Stimulated activated CD8-positive, alpha-beta memory T cell treated with anti-CD3 and anti-CD28 coated beads, Interleukin-2, amount 100 ng/mL, for 1 hour (primary cell): ENCODE measurements at places on chromosomes 1 and 21.

GRCh38 chr1:85494904-85495266, 29.9 kb upstream of the DDAH1 start:
- no peak for DNase-seq

GRCh38 chr1:55035904-55036303, 3.4 kb upstream of the PCSK9 start:
- DNase-seq, result no peak

GRCh38 chr1:38082769-38083263, 36.2 kb upstream of the POU3F1 start:
- no peak for DNase-seq

- DNase-seq, result no peak
These were observed 23.8 kb upstream of the OTUD7B start for GRCh38 chr1:150034336-150034735.

DNA sequence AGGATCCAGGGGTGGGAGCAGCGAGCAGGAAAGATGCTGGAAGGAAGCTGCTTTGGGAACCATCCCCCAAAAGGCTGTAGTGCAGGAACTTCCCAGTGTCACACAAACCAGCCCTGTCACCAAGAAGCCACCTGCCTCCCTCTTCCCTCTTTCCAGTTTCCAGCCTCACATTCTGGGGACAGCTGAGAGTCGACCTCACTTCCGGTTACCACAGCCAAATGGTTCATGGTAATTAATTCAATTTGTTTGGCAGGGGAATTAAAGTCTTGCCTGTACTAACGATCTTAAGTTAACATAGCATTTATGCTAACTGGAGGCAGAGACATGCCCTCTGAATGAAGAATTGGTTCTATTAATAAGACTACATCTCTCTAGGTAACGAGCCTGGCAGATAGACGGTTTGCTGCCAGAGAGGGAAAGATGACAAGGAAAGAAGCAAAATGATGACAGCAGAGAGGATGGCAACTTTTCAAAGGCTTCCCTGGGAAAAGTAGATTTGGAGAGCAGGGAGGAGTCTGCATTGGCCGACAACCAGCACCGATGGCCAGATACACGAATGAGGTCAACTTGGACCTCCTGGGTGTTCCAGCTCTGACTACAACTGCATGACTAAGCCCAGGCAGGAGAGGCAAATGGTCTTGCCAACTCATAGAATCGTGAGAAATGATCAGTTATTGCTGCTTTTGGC, 64.1 kb downstream of the TMCO4 start:
- DNase-seq, result no peak

- no peak for DNase-seq
These were observed 15.5 kb downstream of the PRKCZ start for GRCh38 chr1:2065699-2066098.

- no peak for DNase-seq
These were observed 11.7 kb downstream of the NDC1 start for GRCh38 chr1:53826367-53826766.

DNA sequence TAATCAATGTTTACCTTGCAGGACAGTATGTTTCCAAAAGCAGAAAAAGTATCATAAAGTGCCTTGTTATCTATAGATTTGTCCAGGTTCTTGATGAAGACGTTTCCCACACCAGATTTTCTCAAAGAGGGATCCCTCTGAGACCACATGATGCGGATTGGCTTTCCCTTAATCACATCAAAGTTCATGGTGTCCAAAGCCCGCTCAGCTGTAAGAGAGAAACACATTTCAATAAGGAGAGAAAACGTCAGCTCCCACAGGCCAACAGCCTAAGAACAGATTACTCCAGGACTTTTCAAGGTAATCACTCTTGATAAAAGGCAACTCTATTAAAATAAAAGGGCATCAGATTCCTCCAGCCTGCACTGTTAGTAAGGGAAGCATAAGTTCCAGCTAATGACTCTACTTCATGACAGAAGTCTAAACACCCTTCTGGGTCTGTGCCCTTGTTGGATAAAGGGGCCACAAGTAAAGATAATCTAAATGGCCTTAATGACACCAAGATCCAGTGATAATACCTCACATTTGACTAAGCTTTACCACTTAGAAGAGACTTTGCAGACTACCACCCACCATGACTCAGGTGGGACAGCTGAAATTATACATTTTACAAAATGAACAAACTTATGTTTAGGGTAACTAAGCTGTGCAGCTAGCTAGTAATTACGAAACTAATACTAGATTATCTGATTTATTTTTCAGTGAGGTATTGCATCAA, 4.1 kb downstream of the PABPC4 start:
- DNase-seq, result no peak

GRCh38 chr1:184283999-184284398, 102.8 kb upstream of the C1orf21 start:
- no peak for DNase-seq
